ENCODE measurements at places on chromosomes 12 and 14.

DNA sequence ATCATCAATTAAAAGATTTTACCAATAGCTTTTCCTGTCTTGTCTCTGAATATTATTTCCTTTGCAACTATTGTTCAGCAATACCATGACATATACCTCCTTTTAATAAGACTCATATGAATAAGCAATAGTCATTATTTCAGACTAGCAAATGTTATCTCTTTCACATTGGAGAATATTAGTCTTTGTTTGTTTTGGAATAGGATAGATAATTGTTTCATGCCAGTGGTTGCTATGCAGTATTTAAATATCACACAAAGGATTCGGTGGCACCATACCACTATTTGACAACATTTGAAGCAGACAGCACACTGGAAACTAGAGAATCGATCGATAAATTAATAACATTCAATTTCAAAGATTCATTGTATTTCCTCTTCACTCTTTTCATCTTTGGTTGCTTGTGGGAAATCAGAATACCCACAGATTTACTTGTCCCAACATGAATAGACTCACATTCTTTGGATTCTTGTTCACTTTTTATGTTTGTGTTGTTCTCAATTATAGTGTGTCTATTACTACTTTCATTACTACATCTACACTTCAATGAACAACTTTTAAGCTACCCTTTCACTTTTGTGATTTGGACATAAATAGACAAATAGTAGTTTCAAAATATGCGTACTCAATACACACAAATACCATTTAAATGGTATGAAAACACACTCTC lies 42.7 kb upstream of the TBPL2 start:
- DNase-seq = no peak

DNA sequence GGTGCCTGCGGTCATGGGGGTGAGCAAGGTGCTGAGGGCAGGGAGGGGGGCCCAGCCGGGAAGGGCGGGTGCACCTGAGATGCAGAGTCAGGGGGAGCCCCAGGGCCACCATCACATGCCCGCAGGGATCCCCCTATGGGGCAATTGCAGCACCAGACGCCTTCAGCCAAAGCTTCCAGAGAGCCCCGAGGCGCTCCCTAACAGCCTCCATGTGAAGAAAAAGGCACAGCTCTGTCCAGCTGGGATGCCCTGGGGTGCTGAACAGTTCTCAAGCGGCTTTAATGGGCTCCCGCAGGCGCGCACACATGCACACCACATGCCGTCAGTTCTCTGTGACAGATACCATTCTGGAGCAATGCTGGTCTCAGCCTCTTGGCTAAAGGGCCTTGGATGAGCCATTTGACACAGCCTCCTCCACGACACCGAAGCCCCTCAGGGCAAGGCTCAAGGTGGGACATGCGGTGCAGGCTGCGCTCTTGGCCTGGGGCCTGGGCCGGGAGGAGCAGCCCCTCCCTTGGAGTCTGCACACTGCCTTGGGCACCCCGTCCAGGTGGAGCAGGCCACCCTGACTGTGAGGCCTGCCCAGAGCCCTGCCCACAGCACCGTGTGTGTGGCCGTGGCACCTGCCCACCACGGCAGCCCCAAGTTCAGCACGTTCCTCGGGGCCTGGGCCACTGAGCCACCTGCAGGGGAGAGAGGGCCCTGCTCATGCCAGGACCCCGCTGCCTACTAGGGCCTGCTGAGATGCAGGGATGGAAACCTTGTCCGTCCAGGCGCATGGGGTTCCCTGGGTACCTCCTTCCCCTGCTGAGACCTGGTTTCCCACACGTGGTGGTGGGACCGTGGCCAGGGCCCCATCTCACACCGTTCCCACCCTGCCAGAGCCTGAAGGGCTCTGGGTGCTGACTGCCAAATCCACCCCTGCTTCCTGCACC lies 7.7 kb downstream of the XRCC3 start:
- DNase-seq = no peak

DNA sequence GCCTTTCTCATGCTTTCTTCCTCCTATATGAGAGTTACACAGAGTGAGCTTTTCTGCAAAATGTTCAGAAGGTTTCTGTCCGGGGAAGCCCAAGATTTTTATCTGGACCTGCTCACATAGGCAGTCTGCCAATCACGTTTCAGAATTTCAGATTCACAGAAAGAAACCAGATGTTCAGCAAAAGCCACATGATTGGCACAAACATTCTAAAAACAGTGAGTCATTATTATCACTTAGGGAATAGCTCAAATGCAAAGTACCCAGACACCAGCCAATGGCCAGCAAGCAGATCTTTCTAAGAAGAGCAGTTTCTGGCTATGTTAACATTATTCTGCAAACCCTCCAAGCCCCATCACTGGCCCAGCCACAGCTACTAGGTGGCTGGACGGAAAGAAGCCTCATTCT lies 1558.5 kb upstream of the TMEM132C start:
- DNase-seq = no peak

DNA sequence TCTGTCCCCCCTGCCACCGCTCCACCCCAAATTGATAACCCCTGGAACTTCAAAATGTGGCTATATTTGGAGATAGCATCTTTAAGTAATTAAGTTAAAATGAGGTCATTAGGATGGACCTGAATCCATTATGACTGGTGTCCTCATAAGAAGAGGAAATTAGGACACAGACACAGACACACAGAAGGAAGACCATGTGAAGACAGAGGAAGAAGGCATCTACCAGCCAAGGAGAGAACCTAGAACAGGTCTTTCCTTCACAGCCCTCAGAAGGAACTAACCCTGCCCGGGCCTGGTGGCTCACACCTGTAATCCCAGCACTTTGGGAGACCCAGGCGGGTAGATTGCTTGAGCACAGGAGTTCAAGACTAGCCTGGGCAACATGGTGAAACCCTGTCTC lies 3.6 kb upstream of the HRK start:
- no peak for DNase-seq

- no peak for DNase-seq
Observed at GRCh38 chr14:38171197-38171596, 36.5 kb upstream of the SSTR1 start.

DNA sequence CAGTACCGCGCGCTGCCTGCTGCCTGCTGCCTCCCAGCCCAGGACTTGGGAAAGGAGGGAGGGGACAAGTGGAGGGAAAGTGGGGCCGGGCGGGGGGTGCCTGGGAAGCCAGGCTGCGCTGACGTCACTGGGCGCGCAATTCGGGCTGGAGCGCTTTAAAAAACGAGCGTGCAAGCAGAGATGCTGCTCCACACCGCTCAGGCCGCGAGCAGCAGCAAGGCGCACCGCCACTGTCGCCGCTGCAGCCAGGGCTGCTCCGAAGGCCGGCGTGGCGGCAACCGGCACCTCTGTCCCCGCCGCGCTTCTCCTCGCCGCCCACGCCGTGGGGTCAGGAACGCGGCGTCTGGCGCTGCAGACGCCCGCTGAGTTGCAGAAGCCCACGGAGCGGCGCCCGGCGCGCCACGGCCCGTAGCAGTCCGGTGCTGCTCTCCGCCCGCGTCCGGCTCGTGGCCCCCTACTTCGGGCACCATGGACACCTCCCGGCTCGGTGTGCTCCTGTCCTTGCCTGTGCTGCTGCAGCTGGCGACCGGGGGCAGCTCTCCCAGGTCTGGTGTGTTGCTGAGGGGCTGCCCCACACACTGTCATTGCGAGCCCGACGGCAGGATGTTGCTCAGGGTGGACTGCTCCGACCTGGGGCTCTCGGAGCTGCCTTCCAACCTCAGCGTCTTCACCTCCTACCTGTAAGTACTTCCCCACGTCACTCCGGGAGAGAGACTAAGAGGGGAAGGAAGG lies at the start of gene LGR5:
TSS of gene LGR5 (plus strand) at position 186 of the 732 bp plus-strand sequence. CDS start at position 469, 283 bp downstream.
- no peak for DNase-seq

DNA sequence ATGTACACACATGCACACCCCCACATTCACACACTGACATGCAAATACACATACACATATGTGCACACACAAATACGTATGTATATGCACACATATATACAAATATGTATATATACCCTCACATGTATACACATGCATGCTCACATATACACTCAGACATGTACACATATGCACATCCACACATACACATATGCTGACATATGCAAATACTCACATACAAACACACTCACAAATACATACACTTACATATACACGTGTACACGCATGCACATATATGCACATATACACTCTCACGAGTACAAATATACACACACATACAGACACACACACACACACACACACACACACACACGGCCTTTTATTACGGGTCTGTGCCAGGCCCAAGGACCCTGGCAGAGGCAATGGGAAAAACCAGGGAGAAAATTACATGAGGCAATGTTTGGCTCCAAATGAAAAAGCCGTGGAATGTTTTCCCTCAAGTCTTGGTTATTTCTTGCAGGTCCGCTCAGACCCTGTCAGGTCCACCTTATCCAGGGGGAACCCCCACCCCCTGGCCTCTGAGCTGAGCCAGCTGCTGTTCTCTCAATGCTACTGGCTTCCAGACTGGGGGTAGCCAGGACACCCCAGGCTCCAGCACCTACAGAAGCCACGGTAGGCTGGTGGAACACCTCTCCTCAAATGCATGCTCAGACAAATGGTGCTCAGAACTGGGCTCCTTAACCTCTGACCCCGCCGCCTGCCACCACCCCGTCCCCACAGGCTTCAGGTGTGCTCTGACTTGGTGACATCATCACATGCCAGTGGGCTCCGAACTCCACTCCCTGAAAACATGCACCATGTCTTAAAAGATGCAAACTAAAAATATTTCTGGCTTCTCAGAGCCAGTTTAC lies 54.7 kb downstream of the BCL11B start:
- DNase-seq = no peak

GRCh38 chr12:80441921-80442320 lies 2.1 kb upstream of the PTPRQ start:
- no peak for DNase-seq

GRCh38 chr12:100221523-100221922 lies 20.9 kb downstream of the ACTR6 start:
- no peak for DNase-seq

DNA sequence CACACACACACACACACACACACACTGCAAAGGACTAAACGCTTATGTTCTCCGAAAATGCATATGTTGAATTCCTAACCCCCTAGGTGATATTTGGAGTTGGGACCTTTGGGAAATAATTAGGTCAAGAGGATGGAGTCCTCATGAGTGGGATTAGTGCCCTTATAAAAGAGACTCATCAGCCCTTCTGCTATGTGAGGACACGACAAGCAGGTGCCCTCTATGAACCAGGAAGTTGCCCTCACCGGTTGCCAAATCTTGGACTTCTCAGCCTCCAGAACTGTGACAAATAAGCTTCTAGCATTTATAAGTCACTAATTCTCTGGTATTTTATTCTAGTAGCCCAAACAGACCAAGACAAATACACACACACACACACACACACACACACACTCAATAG lies 20.7 kb upstream of the TCP11L2 start:
- no peak for DNase-seq

DNA sequence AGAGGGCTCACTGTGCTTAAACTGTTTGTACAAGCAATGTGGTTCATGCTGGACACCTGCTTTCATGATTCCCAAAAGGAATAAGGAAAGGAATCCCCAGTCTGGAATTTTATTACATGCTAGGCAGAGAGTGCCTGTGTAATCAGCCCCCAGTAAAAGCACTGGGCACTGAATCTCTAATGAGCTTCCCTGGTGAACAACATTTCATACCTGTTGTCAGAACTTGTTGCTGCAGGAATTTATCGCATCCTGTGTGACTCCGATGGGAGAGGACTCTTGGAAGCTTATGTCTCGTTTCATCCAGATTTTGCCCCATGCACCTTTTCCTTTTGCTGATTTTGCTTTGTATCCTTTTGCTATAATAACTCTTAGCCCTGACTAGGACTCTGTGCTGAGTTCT lies 190.2 kb upstream of the HMGA2 start:
- no peak for DNase-seq

- no peak for DNase-seq
Observed at GRCh38 chr12:104505095-104505818, 48.5 kb downstream of the CHST11 start.

DNA sequence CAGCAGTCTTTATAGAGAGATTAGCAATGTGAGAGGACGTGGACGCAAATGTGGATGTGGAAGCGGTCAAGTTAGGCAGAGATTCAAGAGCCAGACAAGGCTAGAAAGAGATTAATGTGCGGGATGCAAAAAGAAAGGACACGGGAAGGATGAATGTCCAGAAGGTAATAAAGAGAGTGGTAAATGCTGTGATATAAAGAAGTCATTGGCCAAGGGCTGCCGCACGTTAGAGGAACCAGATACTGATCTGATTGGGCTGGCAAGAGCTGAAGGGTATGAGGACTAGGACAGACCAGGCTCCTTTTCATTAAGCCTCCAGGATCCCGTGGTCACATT lies 59.5 kb downstream of the DHRS2 start:
- no peak for DNase-seq

GRCh38 chr12:16449459-16449858 lies 102.0 kb downstream of the MGST1 start:
- no peak for DNase-seq

DNA sequence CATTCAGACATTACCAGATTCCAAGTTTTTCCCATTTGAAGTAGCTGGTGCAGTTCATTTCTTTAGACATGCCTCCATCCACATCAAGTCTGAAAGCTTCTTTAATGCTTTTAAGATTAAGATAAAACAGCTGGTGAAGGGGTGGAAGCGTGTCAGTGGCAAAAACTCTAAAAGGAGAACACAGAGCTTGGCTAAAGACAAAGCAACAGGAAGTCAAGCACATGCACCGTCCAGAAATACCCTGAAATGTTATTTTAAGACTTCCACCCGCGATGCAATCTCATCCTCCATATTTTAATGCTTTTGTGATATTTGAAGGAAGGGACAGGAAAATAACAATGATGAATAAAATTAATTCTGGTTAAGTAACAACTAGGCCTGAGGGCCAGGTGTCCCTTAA lies 31.8 kb downstream of the PPM1H start:
- no peak for DNase-seq

DNA sequence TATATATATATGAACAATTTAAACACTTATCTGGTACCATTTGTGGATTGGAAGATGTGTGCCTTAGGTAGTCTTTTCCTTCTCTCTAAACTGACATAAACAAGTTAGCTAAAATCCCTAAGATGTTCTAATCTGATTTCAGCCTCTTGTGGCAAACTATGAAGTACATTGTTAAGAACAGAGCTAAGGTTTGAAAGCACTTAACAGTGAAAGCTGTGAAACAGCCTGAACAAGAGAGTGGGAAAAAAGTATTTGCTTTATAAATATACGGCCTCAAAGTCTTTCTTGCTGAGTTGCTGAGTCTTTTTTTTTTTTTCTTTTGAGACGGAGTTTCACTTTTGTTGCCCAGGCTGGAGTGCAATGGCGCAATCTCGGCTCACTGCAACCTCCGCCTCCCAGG lies 53.7 kb upstream of the PELI2 start:
- no peak for DNase-seq

GRCh38 chr12:6904280-6905276 lies at the start of gene LRRC23:
TSS of gene LRRC23 (plus strand) at chr12:6904822. CDS start at chr12:6905634, 812 bp downstream.
- peak; percentile 97 for DNase-seq

Data from stimulated activated CD8-positive, alpha-beta memory T cell treated with anti-CD3 and anti-CD28 coated beads, Interleukin-15, amount 100 ng/mL, for 1 hour (primary cell).